ENCODE measurements at places on chromosomes 7 and 10.
A peak's percentile ranks its signal among the peaks of the same experiment; 100 is the strongest.

DNA sequence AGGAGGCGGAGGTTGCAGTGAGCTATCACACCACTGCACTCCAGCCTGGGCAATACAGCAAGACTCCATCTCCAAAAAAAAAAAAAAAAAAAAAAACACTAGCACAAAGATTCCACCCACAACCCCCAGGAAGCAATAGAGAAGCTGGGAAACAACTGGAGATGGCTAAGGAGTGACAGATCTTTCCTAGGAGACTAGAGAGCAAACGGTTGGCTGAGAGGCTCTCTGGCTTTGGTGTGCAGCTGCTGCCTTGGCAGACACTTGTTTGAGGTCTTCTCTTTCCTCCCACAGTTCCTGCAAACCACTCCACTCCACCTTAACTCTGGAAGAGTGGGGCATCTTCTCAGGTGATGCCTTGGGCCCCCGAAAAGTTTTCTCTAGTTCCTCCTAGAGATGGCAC, 78.5 kb upstream of the LANCL2 start:
- no peak for DNase-seq

- no peak for DNase-seq
These were observed 8.8 kb upstream of the ZC3HAV1 start for GRCh38 chr7:139118234-139118804.

DNA sequence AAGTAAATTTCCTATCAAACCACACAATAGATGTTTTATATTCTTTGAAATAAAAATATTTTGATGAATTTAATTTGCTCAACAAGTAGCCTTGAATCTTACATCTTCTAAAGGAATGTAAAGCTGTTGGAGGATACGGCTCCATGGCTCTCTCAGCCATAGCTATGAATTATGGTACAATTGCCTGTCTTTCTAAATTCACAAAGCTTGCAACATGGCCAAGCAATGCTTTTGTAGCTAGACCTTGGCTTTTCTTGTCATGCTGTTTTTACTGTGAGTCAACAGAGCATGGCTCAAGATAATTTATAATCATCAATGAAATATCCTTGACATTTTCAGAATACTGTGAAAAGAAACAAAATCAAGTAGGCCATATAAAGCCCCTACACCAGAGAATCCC, 286.7 kb downstream of the CACNA2D1 start:
- DNase-seq = no peak

DNA sequence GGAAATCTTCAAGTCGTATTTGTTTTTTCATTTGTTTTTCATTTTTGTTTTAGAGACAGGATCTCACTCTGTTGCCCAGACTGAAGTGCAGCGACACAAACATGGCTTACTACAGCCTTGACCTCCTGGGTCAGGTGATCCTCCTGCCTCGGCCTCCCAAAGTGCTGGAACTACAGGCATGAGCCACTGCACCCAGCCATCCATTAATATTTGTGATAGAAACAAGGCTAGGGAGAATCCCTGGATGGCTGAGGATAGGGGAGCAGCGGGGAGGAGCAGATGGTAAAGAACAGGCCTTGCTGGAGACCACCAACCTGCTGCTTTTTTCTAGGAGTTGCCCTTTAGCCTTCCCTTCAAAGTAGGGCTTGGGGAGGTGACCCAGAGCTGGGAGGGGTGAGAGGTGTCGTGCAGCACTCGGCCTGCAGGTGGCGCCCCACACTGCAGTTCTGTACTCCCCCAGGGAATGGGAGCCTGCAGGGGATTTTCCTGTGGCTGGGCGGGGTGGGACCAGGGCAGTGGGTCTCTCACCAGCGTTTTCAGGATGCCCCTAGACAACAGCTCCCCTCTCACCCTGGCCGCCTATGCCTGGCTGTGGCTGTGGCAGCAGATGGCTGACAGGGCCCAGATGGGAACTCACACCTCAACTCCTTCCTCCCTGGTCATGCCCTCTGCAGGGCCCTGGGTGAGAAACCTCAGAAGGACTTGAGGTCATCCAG, 12.6 kb upstream of the CDH23 start:
- peak; percentile 65 for DNase-seq

GRCh38 chr7:43834463-43835251, 34.7 kb downstream of the MRPS24 start:
- DNase-seq = no peak

GRCh38 chr10:93746844-93747284, 10.9 kb upstream of the LGI1 start:
- no peak for DNase-seq

GRCh38 chr10:45454859-45455258, 80.8 kb downstream of the ALOX5 start:
- no peak for DNase-seq

DNA sequence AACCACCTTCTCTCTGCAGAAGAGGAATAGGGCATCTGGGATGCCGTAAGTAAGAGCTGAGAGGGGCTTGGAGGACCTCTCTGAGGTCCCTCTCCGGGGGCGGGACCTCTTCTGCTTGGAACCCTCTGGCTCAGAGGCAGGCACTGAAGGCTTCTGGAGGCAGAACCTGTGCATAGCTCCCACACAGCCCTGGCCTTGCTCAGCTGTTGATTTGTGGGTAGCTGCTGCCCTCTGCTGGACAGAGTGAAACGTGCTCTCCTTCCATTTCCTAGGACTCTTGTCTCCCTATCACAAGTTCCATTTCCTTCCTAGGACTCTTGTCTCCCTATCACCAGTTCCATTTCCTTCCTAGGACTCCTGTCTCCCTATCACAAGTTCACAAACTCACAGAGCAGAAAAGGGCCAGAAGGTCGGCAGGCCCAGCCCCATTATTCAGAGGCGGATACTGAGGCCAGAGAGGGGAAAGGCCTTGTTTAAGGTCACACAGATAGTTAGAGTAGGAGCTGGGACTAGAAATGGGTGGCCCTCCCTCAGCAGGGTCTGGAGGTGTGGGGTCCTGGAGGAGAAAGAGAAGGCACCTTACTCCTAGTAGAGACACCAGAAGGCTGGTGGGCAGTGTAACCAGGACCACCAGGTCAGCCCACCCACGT, 30.3 kb upstream of the GARS1 start:
- DNase-seq = peak; percentile 30

DNA sequence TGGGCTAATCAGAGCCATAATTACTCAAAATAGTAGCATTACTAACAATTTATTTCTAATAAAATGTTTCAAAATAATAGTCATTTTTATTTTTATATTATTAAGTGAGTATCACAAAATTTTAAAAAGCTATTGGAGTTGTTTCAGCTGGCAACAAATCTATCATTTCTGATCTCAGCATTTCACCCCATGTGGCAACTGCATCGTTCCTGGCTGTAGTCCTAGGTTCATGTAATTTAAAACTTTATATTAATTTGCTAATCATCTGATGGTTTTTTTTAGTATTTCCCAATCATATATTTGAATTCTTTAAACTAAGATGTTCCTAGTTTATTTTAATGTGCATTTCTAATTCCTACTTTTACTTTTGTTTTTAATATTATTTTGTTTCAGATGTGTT, 293.0 kb upstream of the AKR1E2 start:
- DNase-seq = no peak

Data from activated naive CD4-positive, alpha-beta T cell (primary cell).